Daoy (cell line): ENCODE measurements at places on chromosomes 1 and 21. TPM values are rescaled to one million over a fixed set of nuclear protein-coding genes. Genes with fewer than 3 reads are reported as not detected.

Gene EXO1
- total RNA-seq = 54.2 and 67.1 TPM in 2 replicates

Gene RPTN
- not detected in 2 replicates for total RNA-seq

Gene PBX1
- 9.4 and 16.2 TPM in 2 replicates for total RNA-seq

Gene HOOK1
- 1.1 and 2.7 TPM in 2 replicates for total RNA-seq

Gene SLAMF7
- total RNA-seq = 0.03 and 0.91 TPM in 2 replicates

Gene PLA2G2D
- not detected in 2 replicates for total RNA-seq

Gene HEYL
- not detected in 2 replicates for total RNA-seq

DNA sequence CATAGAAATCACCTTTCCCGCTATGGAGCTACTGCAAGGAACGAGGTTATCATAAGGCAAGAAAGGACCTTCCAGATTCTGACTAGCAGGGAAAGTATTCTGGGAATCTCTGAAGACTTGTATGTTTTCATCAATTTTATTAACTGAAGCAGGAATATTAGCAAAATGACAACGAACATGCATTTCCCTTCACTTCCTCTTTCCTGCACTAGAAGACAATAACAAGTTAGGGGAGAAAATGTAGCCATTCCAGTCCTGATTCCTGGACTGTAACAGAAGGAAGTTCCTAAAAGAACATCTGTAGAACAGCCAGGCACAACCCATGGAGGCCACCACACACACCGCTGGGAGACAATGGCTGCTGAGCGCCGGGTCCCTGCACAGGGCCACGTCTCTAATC is 106.8 kb downstream of the RAVER2 start:
- no peak for DNase-seq

GRCh38 chr1:40927781-40928180 is 51.7 kb upstream of the CTPS1 start:
- no peak for DNase-seq

- DNase-seq = no peak
Observed at GRCh38 chr1:26015358-26015757, 6.2 kb upstream of the EXTL1 start.

DNA sequence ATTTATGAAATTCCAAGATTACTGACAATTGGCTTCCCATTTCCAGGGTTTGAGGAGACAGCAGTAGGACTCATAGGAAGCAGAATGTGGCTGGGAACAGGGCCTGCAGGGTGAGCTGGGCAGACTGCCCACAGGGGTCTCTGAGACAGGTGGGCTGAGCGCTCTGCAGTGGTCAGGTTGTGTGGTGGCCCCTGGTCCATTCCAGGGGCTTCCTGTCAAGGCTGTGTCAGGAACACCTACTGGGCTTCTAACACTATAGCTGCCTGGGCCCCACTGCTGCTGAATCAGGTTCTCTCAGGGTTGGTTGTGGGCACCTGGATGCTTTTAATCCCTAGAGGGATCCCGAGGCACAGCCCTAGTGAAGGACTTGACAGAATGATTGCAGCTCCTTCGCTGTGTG is 72.1 kb downstream of the BACE2 start:
- no peak for DNase-seq

GRCh38 chr1:151891512-151891911 is 17.8 kb downstream of the THEM4 start:
- no peak for DNase-seq

DNA sequence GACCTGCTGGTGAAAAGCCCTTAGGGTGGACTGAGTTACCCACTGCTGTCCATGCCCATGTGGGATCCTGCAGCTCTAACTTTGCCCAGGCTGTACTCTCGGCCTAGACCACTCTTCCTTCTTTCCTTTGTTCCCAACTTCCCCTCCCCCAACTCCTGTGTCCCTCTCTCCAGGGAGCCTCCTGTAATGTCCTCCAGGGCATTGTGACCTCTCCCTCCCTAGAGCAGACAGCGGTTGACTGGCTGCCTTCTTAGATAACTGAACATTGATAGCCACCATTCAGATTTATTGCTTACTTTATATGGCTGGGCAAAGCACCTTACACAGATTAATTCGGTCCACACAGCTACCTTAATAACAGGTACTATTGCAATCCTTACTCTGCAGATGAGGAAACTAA is 5.0 kb downstream of the RUNX1 start:
- no peak for DNase-seq

- no peak for DNase-seq
Observed at GRCh38 chr21:32909393-32909792, 116.3 kb upstream of the OLIG2 start.

GRCh38 chr1:85201340-85202091 is 700 bp upstream of the SYDE2 start:
- peak; percentile 89 for DNase-seq

DNA sequence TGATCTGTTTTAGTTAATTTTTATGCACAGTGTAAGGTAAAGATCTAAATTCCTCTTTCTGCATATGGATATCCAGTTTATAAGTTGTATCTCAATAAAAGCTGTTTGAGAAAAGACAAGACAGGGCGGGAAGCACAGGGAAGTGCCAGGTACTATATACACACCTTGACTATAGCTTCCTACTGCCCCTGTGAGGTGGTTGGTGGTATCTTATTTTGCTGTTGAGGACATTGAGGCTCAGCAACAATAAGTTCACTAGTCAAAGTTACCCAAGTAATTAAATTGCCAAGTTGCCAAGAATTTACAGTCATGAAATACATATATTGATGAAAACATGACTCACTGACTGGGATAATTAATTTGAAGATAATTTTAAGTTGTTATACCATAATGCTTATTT is 109.1 kb downstream of the CD247 start:
- no peak for DNase-seq

DNA sequence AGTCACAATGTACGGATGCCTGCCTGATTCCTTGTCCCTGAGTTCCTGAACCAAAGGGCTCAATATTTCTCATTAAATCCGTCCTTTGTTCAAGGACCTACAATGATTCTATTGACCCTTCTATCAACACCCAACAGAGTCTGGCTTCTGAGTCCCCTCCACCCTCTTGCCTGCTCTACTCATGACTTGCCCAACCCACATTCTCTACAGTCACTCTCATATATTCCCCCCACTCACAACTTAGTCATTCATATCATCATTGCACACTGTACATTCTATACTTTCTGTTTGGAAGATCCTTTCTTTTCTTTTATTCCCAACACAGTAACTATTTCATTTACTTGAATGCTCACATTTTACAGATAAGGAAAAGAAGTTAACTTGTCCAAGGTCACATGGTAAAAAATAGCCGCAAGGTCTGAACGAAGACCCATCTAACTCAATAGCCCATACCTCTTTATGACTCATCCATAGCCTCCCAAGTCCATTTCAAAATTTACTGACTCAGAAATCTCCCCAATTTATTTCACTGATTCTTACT is 3.6 kb downstream of the OTUD7B start:
- DNase-seq = no peak

DNA sequence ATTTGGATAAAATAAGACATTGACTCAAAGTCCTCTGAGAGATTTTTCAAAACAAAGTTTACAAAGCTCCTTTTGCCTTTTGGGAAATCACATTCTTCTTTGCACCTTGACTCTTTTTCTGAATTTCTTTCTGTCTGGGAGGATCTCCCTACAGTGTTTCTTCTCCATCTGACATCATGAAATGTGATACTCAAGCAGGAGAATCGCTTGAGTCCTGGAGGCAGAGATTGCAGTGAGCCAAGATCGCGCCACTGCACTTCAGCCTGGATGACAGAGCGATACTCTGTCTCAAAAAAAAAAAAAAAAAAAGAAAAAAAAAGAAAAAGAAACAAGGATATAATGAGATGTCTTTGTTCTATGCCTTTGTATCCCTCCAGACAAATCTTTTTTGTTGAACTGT is 13.3 kb upstream of the GRIK1 start:
- DNase-seq = no peak

DNA sequence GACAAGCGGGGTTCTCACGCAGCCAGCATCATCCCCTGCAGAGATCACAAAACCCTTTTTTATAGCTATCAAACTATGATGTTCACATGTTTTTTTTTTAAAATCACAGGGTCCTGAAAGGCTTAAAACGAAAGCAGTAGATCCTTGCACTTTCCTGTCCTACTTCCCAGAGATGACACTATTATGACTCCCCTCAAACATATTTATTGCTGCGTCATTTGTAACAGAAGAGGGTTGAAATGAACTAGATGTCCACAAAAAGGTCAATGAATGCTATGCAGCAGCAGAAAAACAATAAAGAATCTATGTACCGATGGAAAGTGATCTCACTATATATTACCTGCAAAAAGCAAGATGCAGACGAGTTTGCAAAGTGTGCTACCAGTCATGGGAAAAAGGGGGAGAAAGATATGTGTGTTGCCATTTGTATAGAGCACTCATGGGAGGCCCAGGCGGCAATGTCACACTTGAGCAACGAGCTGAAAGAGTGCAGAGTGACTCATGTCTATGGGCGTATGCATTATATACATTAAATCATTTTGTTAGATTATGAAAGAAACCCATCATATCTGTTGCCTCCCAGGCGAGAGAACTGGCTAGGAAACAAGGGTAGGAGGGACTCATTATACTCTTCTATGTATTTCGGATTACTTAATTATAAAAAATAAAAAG is 68.9 kb upstream of the PARP1 start:
- peak; percentile 24 for DNase-seq

- no peak for DNase-seq
Observed at GRCh38 chr1:66291531-66291864, 242.5 kb upstream of the SGIP1 start.

GRCh38 chr1:63622849-63623566 is 29.8 kb downstream of the PGM1 start:
- DNase-seq = no peak

DNA sequence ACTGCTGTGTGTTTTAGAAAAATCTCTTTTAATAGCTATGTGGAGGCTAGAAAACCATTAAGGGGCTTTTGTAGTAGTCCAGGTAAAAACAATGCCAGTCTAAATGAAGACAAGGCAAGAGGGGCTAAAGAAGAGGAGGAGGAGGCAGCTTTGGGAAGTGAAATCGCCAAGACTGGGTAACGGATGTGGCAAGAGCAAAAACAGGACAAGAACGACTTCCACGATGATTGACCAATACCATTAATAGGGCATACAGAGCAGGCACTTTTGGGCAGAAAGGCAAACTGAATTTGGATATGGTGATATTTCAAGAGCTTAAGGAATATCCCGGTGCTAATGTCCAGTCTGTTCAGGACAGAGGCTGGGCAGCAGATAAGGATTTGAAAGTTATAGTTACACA is 22.0 kb downstream of the COA6 start:
- no peak for DNase-seq

DNA sequence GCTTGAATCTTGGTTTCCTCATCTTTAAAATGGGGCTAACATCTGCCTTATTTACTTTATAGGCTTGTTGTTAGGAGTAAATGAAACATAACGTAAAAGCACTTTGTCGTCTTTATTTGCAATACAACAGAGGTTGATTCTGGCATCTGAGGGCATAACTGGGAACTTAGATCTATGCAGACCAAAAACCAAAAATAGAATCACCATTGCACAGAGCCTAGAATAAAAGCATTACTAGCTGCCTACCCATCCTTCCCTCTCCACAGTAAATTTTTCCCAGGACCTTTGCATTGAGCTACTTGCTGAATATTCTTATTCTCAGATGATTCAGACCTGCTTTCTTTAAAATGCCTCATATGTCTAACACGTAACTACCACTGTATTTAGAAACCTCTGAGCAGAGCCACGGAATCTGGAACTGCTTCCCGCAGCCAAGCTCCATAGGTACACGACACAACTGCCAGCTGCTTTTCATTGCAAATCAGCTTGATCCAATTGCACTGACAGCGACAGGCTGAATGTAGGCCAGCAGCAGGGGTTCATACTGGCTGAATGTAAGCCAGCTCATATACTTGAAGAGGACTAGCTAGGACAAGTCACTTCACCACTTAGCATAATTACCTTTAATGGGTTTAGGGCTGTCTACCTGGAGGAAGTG is 33.2 kb upstream of the SERBP1 start:
- DNase-seq = no peak

DNA sequence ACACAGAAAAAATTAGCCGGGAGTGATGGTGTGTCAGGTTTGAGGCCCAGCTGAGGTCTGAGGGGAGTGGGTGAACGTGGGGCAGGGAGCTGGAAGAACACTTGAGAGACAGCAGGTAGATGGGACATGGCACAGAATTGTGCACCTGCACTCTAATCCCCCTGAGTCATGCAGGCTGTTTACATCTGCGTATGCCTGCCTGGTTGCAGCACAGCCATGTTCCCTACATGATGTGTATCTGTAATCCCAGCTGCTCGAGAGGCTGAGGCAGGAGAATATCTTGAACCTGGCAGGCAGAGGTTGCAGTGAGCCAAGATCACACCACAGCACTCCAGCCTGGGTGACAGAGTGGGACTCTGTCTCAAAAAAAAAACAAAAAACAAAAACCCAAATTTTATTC is 44.8 kb downstream of the ATP5PO start:
- DNase-seq = no peak

DNA sequence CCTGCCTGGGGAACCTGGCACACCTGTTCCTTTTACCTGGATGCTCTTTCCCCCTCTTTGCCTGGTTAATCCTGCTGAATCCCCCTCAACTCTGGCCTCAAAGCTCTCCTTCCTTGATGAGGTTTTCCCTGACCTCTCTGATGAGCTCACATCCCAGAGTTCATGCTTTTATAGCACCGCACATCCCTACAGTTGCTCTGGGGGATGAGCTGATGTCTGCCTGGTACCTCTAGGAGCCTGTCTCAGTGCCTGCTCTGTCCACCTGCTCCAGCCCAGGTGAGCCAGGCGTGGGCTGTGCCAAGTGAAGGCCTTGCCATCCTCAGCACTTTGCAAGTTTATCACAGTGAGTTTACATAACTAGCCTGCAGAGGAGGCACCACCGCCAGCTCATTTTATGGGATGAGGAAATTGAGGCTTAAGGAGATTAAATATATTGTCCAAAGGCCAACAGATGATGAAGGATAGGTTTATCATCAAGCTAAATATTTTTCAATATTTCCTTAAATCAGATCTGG is 58.6 kb upstream of the TMPRSS2 start:
- no peak for DNase-seq

DNA sequence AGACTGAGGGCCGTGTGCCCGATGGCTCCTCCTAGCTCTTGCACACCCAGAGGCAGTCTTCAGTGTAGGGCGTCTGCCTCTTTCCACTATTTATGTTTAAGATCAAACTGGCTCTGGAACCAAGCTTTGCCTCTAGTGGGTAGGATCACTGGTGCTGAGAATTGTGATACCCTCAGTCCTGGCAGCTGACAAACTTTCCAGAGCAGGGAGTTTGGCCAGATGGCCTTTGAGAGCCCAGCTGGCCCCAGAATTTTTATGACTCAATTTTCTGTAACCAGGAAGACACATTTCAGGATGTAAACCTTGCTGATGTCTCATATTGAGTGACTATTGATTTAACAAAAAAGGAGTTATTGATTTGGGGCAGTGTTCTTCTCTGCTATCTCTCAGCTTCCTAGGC is 6.7 kb downstream of the COQ8A start:
- no peak for DNase-seq

DNA sequence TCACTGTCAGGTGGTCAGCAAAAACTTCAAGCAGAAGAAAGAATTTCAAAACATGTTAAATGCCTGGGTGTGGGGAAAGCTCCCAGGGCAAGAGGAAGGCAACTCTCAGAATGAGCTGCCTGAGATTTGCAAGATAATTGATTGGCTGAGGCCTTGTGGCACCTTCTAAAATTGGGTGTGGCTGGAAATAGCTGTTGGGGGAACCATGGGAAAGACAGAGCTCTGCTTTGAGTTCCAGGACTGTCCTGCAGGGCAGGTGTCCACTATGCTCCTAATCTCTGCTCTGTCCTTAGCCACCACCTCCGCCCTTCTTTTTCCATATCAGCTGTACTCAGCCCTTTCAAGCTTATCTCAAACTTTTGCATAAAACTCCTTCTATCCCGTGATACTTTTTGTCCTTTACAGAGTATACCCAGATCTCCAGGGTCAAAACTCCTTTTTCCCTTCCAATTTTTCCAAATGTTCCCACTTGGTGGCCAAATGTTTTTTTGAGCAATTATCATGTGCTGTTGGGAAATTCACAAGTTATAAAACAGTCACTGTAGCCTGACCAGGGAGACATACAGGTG is 23.8 kb upstream of the PPP2R5A start:
- DNase-seq = no peak
